OCI-M1 (cell line): ENCODE measurements at places on chromosomes 3 and 15.

DNA sequence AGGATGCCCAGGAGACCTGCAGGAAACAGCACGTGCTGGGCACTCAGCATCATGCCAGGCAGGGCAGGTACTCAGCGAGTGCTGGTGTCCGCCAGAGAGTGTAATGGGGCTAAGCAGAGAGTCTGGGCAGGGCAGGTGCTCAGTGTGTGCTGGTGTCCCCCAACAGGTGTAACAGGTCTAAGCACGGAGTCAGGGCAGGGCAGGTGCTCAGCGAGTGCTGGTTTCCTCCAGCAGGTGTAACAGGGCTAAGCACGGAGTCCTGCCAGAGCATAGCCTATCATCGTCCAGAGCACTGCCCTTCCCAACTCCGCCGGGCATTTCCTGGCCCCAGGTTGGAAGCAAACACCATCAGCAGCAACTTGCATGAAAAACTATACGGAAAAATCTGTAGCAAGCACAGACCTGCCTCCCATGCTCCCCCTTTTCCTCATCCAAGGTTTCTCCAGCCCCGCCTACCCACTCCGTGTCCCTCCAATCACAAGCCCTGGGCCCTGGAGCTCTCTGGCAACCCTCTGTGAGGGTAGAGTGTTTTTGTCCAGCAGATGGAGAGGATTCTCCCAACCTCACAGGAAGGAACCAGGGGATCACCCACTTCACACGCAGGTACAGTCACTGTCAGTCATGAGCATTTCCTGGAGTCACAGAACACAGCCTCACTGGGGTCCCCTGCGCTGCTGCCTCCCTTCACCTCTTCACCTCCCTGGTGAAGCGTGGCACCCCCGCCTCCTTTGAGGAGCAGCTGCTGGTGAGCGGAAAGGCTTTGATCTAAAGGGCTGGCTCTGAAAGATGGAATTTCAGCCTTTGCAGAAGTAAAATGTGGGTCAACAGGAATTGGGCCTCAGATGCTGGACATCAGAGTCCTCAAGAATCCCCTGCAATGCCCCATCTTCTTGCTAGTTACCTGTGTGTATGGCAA is 302.5 kb downstream of the OCA2 start:
- DNase-seq: no peak

- DNase-seq: peak; percentile 93
These were observed 17.7 kb downstream of the EEFSEC start for GRCh38 chr3:128170866-128171516.

DNA sequence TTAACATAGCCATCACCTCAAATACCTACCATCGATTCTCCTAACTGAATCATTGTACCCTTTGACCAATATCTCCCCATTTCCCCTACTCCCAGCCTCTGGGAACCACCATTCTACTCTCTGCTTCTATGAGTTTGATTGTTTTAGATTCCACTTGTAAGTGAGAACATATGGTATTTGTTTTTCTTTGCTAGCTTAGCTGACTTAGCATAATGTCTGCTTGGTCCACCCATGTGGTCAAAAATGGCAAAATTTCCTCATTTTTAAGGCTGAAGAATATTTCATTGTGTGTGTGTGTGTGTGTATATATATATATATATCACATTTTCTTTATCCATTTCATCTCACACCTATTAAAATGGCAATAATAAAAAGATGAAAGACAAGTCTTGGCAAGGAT is 469.3 kb downstream of the FHIT start:
- DNase-seq: no peak

- DNase-seq: no peak
These were observed 2.0 kb downstream of the TMEM62 start for GRCh38 chr15:43135351-43135750.

DNA sequence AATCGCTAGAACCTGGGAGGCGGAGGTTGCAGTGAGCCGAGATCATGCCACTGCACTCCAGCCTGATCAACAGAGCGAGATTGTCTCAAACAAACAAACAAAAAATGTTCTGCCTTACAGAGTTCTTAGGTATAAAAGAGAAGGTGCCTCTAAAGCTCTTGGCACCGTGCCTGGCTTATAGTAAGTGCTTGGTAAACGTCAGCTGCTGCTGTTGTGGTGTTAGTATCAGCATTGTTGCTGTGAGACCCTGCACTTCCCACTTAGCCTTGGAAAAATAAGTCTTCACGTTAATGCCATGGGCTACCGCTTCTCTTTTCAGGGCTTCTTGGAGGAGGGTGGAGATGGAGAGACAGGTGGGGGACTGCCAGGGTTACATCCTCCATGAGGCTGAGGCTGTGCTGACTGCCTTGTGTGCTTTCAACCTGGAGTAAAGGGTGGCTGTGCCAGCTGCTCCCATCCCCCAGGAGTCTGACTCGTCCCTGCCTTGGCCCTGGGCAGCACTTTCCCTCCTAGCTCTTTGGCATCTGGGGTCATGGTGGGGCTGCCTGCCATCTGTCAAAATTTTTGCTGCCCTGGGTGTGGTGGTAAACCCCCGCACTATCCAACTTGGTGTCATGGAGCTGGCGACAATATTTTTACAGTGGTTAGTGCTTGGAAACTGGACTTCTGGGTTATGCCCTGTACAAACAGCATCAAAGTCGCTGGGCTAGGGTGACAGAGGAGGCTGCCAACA is 17.8 kb downstream of the FLNB start:
- DNase-seq: no peak

GRCh38 chr15:37359893-37360290 is 259.5 kb upstream of the MEIS2 start:
- DNase-seq: no peak

- no peak for DNase-seq
These were observed 251.5 kb upstream of the NR2F2 start for GRCh38 chr15:96079041-96079440.

- no peak for DNase-seq
These were observed 9.9 kb downstream of the THSD4 start for GRCh38 chr15:71124937-71125790.

GRCh38 chr3:8574670-8575322 is 69.8 kb downstream of the SSUH2 start:
- no peak for DNase-seq
